ENCODE measurements at places on chromosomes 1 and 21. TPM values are rescaled to one million over a fixed set of nuclear protein-coding genes. Genes with fewer than 3 reads are reported as not detected.

GRCh38 chr1:203536980-203537455 lies 43.1 kb downstream of the OPTC start:
- DNase-seq: no peak

DNA sequence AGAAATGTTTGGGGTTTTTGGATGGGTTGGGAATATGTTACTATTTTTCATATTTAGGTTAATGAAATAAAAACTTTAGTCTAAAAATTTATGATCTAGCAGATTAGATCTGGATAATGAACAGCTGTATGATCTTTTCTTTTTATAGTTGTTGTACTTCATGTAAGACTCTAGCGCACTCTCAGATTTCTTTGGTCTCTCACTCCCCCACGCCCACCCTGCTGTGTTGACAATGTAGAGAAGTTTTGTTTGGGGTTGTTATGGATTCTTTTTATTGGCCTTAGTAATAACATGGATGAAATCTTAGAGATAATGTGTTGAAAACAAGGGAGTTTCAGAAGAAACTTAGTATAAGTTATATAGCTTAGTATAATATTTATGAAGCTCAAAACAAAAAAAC lies 5.5 kb downstream of the KLF18 start:
- no peak for DNase-seq

- no peak for DNase-seq
Measured at GRCh38 chr1:84550826-84551225, 23.4 kb downstream of the CTBS start.

DNA sequence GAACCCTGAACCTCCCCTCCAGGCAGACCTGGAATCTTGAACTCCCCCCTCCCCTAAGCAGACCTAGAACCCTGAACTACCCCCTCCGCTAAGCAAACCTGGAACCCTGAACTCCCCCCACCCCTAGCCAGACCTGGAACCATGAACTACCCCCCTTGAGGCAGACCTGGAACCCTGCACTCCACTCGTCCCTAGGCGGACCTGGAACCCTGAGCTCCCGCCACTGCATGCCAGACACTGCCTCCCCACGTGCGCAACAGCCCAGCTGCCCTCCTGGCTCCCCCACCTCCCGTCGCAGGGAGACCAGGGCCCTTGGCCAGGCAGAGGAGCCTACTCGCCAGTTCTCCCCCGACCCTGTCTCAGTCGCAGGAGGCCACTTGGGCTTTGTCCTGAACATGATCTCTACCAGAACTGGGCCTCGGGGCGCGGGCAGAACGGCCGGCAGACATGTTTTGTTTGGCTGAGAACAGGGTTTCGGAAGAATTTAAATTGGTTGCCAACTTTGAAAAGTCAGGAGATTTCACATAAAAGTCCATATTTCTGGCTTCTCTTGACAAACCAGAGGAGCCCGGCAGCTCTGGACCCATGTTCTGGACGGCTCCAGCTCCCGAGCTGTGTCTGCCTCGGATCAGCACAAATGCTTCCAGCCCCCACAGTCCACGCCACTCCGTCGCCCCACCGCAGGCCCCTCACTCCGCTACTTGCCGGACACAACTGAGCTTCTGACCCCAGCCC lies 9.2 kb upstream of the PLEKHG5 start:
- no peak for DNase-seq

GRCh38 chr1:112464501-112464900 lies 44.3 kb upstream of the WNT2B start:
- DNase-seq: peak; percentile 45

- no peak for DNase-seq
Measured at GRCh38 chr1:205211839-205212536, 486 bp upstream of the DSTYK start.

DNA sequence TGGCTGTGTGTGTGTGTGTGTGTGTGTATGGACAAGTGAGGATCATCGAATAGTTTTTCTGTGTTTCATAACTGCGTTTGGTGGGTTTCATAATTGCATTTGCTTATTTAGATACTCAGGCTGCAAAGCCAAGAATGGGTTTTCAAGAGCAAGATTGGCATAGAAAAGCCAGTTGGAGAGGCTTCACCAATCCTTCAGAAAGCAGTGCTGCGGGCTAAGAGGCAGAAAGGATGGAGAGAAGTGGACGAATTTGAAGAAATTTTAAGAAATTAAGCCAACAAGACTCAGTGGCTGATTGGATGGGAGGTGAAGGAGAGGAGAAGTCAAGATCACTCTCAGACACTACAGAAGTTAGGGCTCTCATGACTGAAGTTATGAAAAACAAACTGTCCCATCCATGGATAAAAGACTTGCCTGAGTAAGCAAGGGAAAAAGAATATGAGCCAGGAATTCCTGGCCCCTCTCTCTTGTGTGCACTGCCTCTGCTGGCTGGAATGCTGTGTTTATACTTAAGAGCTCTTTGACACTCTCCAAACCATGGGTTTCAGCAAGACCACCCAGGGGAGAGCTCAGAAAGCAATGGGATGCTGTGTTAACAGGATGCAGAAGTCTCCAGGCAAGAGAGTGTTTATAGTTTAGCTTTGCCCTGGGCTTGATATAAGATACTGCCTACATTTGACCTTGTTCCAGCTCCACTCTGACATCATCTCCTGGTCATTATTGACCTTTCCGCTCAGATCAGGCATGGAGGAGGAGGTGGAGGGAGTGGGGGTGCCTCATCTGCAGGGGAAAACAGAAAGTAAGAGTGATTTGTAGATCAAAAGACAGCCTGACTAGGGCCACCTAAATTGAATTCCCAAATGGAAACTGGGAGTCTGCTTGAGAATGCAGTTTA lies 232.0 kb upstream of the PLXNA2 start:
- no peak for DNase-seq

GRCh38 chr1:220748936-220749335 lies 814 bp downstream of the MTARC2 start:
- DNase-seq: no peak

- DNase-seq: no peak
Measured at GRCh38 chr1:164699815-164700491, 141.0 kb downstream of the PBX1 start.

The RUNX1 gene
- 23.0 TPM for total RNA-seq

The KCNA2 gene
- 0.17 TPM for total RNA-seq

The PALMD gene
- total RNA-seq: 2.2 TPM

The PLCH2 gene
- 3.8 TPM for total RNA-seq

The NBPF19 gene
- total RNA-seq: 9.8 TPM

Data from colonic mucosa (tissue), 4 donors.